ENCODE measurements at places on chromosomes 7 and 10.

- no peak for DNase-seq
These were observed 10.3 kb downstream of the PKD1L1 start for GRCh38 chr7:47937711-47938573.

GRCh38 chr10:110032801-110033700, 25.3 kb downstream of the ADD3 start:
- no peak for DNase-seq

DNA sequence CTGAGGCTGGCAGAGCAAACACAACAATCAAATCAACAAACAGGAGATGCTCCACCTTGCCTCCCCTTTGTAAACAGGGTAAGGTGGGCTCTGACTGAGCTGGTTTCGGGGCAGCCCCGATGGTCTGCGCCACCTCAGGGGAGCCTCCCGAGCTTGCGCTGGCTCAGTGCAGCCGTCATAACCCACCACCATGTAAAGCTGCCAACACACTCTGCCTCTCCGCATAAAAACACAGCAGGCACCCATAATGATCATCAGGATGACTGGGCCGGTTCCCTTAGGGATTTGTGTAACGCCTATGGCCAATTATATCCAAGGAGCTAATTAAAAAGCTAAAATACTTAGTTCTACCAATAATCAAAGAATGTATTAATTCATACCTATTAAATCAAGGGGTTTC, 124.5 kb downstream of the PRPF18 start:
- DNase-seq, result no peak

GRCh38 chr10:35502692-35503091, 102.4 kb upstream of the GJD4 start:
- no peak for DNase-seq

GRCh38 chr10:17785276-17785930, 23.7 kb upstream of the MRC1 start:
- DNase-seq, result peak; percentile 11

DNA sequence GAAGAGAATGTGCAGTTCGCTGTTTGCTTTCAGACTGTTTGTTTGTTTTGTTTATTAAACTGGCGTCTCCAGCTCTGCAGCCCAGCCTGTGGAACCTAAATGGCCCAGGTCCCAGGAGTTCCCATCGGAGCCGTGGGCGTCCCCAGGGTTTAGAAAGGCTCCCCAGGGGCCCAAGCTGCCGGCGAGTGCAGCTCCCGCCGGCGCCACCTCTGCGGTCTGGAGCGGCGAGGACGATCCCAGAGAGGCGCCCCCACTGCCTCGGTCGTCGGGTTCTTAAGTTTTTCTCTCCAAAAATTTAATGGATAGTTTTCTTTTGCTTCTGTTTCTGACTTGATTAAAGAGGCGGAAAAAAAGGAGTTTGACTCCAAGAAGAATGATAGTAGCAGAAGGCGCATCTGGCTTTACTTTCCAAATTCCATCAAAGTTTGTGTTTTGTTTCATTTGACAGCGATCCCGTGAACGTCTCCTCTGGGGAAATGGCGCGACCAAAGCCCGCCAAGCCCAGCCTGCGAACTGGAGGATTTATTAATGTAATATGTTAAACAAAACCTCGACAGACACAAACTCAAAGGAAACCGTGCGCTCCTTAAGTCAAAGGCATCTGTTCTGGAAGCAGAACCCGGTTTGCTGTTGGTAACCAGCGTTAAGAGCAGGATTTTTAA, 718 bp upstream of the FZD1 start:
- no peak for DNase-seq

GRCh38 chr7:134636008-134636449, 10.6 kb upstream of the BPGM start:
- peak; percentile 44 for DNase-seq

GRCh38 chr10:100907175-100907574, 5.6 kb upstream of the SLF2 start:
- DNase-seq, result no peak

- DNase-seq, result no peak
These were observed 141.7 kb upstream of the CCDC6 start for GRCh38 chr10:60048091-60048501.

DNA sequence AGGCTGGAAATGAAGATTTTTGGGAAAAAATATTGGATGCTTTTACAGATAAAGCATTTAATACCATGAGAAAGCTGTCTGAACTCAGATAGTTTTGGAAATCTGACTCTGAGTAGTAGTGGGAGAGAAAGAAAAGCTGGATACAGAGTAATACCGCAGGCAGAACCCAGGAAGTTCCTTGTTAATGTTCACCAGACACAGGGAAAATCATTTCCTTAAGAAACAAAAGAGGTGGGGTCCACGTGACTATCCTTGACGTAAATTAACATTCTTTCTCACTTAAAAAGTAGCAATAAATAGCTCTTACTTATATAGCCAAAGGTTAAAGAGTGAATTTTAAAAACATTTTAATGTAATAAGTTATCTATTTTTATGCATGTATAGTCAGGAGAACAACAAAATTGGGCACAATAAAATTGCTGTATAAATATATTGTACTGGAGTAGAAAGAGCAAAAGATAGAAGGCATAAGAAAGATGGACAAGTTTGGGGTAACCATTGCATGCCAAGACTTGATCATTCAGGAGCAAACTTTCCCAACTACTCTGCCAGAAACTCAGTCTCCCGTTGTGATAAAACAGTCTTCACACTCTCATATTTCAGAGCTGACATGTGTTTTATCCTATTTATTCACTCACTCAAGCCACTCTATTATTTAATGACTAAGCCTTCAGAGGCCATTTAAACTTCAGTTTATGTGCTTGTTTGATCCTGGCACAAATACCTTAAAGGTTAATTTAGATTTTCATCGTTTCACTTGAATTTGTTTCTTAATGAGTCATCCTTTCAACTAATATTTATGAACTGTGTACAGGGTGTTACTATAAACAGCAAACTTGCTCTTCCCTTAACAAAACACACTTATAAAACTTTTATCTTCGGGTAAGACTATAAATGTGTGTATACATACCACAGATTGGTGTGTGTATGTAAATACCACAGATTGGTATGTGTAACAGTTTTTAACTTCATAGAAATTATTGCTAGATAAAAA, 143.1 kb downstream of the GNAI1 start:
- no peak for DNase-seq

DNA sequence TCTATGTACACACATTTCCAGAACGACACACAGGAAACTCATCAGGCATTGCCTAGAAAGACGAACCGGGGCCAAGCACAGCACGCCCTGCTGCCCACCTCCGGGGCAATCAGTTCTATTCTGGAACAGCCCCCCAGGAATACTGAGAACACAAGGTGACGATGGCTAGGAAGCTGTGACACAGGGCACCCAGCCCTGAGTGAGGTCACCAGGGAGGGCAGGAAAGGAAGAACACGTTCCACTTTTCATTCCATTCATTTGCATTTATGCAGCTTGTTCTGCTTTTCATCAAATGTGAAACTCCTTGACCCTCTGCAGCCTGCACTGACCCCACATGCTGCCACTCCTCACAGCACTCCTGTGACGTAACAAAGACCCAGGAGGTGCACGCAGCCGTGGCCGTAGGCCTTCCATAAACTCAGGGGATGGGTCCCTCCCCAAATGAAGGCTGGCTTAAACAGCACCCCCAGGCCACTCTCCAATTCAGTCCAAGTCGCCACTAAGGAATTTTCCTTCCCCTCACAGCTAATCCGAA, 28.9 kb downstream of the MAD1L1 start:
- no peak for DNase-seq

GRCh38 chr10:35355971-35356724, 19.8 kb downstream of the CCNY start:
- no peak for DNase-seq

GRCh38 chr10:71156436-71156835, 55.9 kb upstream of the UNC5B start:
- DNase-seq, result no peak

DNA sequence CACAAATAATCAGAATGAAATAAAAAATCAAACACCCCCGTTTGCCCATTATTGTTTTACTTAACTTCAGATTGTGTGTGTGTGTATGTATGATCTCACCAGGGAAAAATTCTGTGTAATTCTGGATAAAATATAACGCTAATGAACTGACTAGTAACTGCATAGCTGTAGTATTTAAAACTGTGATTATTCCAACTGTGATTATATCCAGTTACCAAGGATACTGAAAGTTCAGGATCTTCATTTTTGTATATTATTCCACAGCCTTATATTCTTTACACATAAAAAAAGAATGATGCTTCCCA, 2.9 kb downstream of the TWIST1 start:
- DNase-seq, result no peak

DNA sequence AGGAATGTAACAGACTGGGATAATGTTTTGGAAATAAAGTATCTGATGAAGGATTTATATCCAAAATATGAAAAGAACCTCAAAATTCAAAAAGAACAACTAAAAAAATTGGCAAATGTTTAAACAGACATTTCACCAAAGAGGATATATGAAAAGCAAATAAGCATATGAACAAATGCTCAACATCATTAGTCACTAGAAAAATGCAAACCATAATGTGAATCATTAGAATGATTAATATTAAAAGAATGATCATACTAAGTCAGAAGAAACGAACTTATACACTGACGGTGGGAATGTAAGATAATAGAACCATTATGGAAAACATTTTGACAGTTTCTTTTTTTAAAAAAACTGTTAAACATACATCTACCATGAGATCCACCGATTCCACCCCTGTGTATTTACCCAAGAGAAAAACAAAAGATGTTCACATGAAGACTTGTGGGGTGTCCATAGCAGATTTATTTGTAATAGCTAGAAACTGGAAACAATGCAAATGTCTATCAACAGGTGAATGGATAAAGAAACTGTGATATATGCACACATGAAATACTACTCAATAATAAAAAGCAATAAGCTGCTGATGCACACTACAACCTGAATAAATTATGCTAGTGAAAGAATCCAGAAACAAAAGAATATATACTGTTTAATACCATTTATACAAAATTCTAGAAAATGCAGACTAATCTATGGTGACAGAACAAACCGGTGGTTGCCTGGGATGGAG, 35.7 kb downstream of the PRKG1 start:
- no peak for DNase-seq

DNA sequence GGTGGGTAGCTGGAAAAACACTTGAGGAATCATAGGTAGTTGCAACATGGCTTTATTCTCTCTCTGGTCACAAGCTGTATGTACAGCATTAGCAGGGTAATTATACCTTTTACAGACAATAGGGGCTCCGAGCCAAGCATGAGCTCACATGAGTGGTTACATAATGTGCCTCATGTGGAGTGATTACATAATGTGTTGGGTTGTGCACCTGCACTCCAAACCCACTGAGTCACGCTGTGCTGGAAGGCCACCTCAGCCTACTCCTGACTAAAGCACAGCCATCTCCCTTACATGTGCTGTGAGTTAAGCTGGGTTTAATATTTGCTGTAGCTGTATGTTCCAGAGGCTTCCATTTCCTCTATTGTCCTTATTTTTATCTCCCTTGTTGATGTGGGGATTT, 348.7 kb upstream of the SEMA3C start:
- no peak for DNase-seq

GRCh38 chr7:117347480-117347879, 24.6 kb upstream of the WNT2 start:
- DNase-seq, result no peak

DNA sequence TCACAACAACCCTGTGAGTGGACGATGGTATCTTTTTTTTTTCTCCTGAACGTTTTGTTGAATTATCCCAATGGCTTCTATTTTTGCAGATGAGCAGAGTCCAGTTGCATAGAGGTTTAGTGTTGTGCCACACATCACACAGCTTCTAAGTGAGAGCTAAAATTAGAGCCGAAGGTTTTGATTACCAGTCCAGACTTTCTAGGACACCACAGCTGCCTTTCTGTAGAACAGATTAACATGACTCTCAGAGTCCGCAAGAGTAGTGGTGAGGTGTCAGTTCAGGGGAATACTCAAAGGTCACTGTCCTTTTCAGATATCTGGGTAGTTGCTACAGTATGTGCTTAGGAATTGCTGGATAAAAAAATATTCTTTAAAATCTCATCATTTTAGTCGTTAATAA, 13.8 kb downstream of the SGPL1 start:
- no peak for DNase-seq

All from CD4-positive, alpha-beta T cell treated with Interleukin-4 for 1 hour (primary cell).